ENCODE measurements at places on chromosomes 1 and 21.

GRCh38 chr1:5394111-5394510, 598.1 kb downstream of the NPHP4 start:
- DNase-seq, result no peak

- no peak for DNase-seq
Observed at GRCh38 chr1:243705585-243705984, 144.5 kb downstream of the AKT3 start.

- DNase-seq, result peak; percentile 66
Observed at GRCh38 chr1:7232441-7233236, 447.4 kb downstream of the CAMTA1 start.

GRCh38 chr1:82879701-82880305, 1079.1 kb downstream of the ADGRL2 start:
- peak; percentile 66 for DNase-seq

DNA sequence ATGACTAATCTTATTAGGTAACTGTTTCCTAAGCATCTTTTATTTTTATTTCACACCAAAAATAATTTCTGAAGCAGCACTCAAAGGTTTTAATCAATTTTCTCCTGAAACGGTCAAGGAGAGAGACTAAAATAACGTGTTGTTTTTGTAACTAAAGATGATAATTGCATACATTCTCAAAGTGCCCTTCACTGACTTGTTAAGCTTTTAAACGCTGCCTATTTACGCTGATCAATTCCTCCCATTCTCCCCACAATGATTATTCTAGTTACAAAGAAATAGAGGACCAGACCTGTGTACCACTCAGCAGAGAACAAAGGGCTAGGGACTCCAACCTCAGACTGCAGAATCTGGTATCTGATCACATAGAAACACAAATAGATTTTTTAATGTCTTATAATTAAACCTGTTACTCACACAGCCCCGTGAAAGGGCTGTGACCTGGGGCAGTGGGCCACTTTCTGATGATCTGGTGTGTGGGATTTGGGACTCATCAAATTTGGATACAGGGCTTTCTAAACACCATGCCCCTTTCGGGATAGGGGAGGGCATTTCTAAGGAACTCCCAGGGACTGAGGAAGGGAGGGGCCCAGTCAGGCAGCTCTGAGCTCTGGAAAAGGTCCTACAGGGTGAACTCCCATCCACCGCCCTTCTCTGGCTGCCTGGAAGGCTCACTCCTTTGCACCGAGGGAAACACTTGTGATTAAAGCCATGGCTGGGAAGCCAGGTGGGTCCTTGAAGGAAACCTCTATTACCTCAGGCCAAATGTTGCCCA, 65.2 kb downstream of the BCAR3 start:
- no peak for DNase-seq

DNA sequence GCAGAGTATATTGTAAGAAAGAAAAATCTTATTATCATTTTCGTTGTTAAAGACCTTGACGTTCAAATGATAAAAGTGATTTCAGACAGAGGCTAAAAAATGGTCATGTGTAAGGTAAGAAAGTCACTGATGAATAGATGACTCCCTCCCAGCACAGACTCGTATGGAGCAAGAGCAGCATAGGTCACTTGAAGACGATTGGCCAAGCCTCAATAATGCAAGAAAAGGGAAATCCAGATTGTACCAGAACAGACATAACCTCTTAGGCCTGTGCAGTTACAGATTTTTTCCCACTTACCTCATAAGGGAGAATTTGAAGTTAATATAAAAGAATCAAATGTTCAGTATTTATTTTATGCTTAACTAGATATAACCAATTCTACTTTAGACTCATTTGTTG, 16.3 kb upstream of the OLFML2B start:
- DNase-seq, result no peak

GRCh38 chr1:160357286-160358002, 9.4 kb upstream of the NHLH1 start:
- no peak for DNase-seq

- no peak for DNase-seq
Observed at GRCh38 chr1:19101244-19101643, 108.8 kb downstream of the UBR4 start.

- DNase-seq, result no peak
Observed at GRCh38 chr1:27427329-27427728, 34.9 kb downstream of the GPR3 start.

- DNase-seq, result peak; percentile 48
Observed at GRCh38 chr1:93739472-93739871, 57.8 kb upstream of the BCAR3 start.

DNA sequence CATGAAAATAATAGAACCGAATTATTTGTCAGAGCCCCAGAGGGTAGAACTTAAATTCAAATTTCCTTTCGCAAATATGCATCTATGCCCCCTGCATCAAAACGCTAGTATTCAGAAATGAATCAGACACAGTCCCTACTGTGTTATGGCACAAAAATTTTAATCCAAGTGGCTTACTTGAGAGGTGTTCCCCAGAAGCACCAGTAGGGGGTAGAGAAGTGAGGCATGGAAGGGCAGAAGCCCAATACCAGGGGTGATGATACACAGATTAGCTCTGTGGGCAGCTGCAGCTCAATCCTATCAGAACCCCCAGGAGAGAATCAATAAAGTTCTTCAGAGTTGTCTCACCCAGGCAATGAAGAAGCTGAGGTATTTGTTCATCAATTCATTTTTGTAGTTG, 342.2 kb downstream of the OMA1 start:
- DNase-seq, result no peak

DNA sequence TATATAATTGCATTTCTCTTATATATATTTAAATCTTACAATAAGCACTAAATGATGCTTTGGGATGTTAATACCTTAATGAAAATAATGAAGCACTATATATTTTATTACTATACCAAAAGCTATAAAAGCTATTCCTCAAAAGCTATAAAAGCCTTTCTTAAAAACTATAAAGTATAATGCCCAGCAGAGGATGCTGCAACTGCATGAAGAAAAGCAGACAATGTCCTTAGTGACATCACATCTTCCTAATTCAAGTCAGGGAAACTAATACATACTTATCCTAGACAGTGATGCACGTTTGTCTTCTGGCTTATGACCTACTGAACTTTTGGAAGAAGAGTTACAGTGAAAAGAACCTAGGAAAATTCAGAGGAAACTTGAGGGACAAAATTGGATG, 13.6 kb upstream of the C1orf185 start:
- DNase-seq, result no peak

DNA sequence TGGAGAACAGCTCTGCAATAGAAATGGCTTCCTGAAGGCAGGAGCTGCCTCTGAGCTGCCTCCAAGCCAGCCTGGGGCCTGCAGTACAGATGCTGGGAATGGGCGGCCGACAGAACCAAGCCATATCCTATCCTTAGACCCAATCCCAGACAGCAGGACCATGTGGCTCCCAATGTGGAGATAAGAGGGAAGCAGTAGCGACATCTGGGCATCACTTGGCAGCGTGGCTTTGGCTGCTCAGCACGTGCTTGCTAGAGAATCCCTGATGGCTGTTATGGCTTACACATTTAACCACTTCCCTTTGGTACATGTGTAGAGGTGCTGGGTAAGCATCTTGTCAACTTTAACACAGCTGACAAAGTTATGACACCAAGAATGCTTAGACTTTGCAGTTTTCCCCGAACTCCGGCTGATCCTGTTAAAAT, 87.7 kb downstream of the MAN1C1 start:
- no peak for DNase-seq

GRCh38 chr1:6942990-6943389, 157.7 kb downstream of the CAMTA1 start:
- no peak for DNase-seq

DNA sequence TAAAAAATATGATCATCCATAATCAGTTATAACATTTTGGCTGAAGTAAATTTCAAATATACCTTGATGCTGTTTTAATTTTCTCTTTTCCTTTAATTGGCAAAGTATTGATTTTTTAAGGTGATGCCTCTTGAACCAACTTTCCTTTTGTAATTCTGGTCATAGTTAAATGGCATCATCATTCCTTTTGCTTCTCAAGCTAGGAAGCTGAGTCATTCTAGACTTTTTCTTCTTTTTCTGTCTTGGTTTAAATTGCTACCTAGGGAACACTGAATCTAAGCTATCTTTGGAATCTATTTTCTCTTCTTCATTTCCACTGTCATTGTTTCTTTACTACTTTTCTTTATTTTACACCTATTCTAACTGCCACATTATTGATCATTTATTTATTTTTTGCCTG, 162.7 kb downstream of the HMCN1 start:
- no peak for DNase-seq

DNA sequence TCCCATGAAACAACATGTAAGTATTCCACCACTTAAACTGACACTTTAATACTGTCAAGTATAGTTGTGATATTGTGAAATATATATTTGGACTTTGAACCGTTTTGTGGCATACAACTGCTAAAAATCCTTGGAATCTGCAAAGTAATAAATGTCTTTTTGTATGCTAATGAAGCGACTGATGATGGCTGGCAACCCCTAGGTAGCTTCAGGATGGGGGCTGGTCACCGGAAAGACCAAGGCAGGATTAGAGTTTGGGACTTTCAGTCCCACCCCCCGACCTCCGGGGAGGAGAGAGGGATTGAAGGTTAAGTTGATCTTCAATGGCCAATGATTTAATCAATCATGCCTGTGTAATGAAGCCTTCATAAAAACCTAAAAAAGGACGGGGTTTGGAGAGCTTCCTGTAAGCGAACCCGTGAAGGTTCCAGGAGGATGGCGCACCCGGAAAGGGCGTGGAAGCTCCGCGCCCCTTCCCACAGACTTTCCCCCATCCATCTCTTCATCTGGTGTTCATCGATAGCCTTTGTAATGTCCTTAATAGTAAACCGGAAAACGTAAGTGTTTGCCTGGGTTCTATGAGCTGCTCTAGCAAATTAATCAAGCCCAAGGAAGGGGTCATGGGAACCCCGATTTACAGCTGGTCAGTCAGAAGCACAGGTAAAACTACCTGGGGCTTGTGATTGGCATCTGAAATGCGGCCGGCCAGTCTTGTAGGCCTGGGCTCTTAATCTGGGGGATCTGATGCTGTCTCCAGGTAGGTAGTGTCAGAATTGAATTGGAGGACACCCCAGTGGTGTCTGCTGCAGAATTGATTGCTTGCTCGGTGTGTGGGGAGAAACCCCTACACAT, 1.8 kb upstream of the ZNF281 start:
- DNase-seq, result no peak

GRCh38 chr1:197916500-197916983, 630 bp upstream of the LHX9 start:
- peak; percentile 68 for DNase-seq

- DNase-seq, result no peak
Observed at GRCh38 chr1:221992427-221992826, 250.5 kb upstream of the DUSP10 start.

GRCh38 chr1:107622535-107622934, 342.4 kb downstream of the VAV3 start:
- no peak for DNase-seq

GRCh38 chr1:66266756-66267155, 267.2 kb upstream of the SGIP1 start:
- no peak for DNase-seq

GRCh38 chr1:221708076-221708571, 33.8 kb downstream of the DUSP10 start:
- DNase-seq, result no peak

DNA sequence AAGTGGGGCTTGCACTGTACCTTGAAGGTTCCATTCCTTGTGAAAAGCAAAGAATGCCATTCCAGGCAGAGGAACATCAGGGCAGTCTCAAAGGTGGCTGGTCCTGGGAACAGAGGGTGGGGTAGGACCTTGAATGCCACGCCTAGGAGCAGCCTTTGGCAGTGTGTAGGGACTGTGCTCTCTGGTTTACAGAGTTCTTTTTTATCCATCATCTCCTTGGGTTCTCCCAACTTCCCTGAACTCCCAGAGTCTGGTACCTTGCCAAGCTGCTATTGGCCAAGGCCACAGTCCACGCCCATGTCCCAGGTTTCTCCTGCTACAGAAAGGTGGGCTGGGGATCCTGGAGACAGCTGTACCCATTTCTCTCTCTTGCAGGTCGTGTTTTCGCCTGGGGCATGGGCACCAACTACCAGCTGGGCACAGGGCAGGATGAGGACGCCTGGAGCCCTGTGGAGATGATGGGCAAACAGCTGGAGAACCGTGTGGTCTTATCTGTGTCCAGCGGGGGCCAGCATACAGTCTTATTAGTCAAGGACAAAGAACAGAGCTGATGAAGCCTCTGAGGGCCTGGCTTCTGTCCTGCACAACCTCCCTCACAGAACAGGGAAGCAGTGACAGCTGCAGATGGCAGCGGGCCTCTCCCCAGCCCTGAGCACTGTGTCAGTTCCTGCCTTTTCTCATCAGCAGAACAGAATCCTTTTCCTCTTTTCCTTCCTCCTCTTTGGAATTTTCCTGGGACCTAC, 15.3 kb upstream of the TRNAU1AP start:
- no peak for DNase-seq

GRCh38 chr1:183471743-183472487, 384 bp upstream of the SMG7 start:
- DNase-seq, result peak; percentile 99

DNA sequence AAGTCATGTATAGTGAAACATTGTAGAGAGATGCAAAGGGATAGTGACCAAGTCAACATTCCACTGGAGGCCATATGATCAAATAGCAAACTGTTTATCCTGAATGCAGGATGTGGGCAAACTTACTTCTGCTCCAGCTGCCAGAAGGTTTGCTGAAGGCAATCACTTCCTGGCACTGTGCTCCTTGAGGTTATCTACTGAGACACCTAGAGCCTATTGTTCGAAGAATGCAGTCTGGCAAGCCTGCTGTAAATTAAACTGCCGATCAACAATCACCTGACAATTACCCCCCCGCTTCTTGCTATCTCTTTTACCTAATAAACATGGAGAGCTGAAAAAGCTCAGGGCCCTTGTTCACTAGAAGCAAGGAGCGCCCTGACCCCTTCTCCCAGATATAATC, 139.4 kb upstream of the B3GALT2 start:
- no peak for DNase-seq

DNA sequence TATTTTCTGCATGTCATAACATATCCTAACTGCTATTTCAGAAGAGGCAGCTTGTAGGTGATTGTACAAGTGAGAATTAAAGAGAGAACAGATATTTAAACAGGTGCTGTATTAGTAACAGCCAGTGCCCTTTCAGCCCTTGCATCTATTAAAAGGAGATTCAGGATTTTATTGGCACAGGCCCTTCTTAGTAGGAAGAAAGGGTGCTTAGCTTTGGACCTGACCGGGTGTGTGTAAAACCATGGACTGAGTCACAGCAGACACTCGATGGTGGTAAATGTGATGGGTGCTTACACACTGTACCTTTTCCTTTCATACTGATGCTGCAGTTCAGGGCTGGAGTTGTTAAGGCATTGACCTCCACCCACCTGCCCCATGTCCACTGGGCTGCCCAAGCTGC, 12.7 kb upstream of the CD101 start:
- no peak for DNase-seq

GRCh38 chr1:190373705-190374336, 103.8 kb downstream of the BRINP3 start:
- no peak for DNase-seq

Data from eye (tissue), 1 donor.